Renal cortex interstitium (tissue), 15 donors: ENCODE measurements at places on chromosomes 12 and 14. TPM values are rescaled to one million over a fixed set of nuclear protein-coding genes. Genes with fewer than 3 reads are reported as not detected.

DNA sequence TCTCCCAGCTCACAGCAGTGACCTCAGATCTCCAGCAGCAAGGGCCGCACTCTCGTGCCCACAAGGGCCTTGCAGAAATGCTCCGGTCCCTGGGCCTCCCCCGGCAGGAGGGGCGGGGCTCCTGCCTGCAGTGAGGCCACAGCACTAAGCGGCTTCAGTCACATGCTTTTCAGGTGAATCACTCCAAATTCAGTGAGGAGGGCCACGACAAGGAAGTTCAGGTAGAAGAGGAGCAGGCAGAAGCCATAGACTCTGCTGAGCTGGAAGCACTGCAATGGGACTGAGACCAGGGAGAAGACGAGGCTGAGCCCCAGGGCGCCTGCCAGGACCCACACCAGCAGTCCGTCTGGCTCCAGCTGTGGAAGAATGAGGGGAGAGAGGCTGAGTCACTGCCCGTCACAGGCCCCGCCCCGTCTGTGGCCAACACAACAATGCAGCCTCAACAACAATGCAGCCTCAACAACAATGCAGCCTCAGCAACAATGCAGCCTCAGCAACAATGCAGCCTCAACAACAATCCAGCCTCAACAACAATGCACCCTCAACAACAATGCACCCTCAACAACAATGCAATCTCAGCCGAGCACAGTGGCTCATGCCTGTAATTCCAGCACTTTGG lies 35.2 kb downstream of the SLC8B1 start:
- no peak for DNase-seq

GRCh38 chr12:3352230-3352629 lies 138.8 kb upstream of the PRMT8 start:
- no peak for DNase-seq

- no peak for DNase-seq
Measured at GRCh38 chr12:113185180-113186032, at the start of the genes DDX54 and RITA1. TSS of gene DDX54 (minus strand) at chr12:113185478. CDS start at chr12:113185451, 27 bp downstream. TSS of gene RITA1 (plus strand) at chr12:113185721. CDS start at chr12:113186747, 1,026 bp downstream.

GRCh38 chr12:114500775-114501473 lies 95.0 kb upstream of the TBX5 start:
- no peak for DNase-seq

DNA sequence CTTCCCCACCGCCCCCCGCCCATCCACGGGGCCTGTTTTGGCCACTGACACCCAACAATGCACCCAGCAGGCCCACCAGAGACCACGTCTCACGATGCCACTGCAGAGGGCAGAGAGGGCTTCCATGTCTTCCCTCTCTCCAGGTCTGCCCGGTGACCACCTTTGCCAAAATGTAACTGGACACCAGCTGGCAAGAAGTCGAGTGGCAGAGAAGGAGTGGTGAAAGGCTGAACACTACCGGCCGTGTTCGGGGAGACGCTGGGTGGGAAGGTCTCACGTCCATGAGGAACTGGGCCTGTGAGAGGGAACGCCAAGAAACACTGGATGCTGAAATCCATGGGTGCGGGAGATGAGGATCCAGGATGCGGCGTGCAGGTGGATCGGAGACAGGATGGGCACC lies 308.2 kb downstream of the ADGRD1 start:
- DNase-seq = no peak

GRCh38 chr12:132444957-132445883 lies 44.7 kb upstream of the FBRSL1 start:
- no peak for DNase-seq

DNA sequence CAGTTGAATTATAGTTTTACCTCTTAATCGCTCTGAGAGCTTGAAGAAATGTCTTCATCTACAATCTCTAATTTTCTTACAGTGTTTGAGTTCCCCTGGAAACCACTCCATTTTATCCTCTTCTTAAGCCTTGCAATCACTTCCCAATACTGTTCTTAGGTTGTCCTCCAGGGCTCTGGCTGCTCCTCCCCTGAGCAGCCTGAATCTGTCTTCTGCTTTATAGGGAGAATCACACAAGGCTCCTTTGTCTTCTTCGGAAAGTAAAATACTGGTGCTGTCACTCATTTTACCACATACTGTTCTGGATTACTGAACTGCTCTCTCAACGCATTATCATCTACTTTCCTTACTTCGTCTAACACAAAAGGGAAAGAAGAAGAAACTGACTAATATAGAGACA lies 133.7 kb downstream of the MDGA2 start:
- DNase-seq = no peak

GRCh38 chr14:37932481-37932880 lies 275.2 kb upstream of the SSTR1 start:
- DNase-seq = no peak

- DNase-seq = no peak
Measured at GRCh38 chr14:53458368-53458814, 305.3 kb upstream of the DDHD1 start.

DNA sequence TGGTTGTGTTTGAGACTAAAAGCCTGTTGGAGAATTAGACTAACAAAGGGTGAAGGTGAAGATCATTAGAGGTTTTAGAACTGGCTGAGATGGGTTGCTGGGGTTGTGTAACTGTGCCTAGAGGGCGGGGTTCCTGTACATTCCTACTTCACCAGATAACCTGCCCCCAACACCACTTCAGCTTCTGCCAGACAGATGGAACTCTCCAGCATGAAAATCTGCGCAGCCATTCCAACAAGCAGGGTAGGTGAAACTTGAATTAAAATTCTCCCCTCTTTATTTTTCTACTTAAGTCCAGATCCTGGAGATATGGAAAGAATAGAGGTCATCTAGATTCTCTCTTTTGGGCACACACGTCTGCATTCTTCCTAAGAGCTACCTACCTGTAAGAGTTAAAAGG lies 6.0 kb downstream of the FOXG1 start:
- no peak for DNase-seq

- no peak for DNase-seq
Measured at GRCh38 chr12:42824327-42824726, 234.8 kb upstream of the PRICKLE1 start.

- no peak for DNase-seq
Measured at GRCh38 chr14:73787486-73788316, 63.9 kb upstream of the PTGR2 start.

DNA sequence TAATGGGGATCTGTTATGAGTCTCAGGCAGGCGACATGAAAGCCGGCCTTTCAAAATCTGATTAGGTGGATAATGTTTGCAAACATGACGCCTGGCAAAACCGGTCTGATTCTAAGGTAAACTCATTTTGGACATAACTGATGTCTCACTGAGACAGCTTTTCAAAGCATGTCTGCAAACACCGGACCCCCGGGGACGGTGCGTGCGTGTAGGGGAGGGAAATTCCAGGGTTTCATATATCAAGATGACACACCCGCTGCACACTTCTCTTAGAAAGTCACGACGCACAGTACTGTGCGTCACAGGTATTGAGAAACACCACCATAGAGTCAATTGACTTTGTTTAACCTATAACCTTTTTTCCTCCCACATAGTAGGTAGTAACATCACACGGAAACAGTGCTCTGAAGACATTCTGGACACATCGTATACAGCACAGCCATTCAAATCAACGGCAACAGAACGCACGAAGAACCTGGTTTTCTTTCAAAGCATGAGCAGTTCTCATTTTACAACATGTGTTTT lies 43.9 kb upstream of the TESC start:
- DNase-seq = peak; percentile 39

DNA sequence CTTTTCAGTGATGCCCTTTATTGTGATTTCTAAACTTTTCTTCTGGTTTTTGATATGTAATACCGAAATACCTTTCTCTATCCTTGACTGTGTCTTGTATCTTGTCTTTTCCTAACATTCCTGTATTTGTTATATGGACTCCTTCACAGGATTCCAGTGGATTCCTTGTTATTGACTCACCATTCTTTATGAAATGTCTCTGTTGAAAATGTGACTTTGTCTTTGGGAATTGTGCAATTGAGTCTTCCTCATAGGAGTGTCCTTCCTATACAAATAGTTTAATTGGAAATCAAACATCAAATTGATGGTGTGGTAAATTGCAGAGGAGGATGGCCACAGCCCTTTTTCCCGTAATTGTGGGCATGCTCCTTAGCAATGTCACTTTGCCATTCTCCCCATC lies 296.6 kb upstream of the KITLG start:
- no peak for DNase-seq

- DNase-seq = no peak
Measured at GRCh38 chr14:92513966-92514843, 624 bp downstream of the RIN3 start.

- no peak for DNase-seq
Measured at GRCh38 chr14:31027847-31028246, 1.7 kb upstream of the STRN3 start.

DNA sequence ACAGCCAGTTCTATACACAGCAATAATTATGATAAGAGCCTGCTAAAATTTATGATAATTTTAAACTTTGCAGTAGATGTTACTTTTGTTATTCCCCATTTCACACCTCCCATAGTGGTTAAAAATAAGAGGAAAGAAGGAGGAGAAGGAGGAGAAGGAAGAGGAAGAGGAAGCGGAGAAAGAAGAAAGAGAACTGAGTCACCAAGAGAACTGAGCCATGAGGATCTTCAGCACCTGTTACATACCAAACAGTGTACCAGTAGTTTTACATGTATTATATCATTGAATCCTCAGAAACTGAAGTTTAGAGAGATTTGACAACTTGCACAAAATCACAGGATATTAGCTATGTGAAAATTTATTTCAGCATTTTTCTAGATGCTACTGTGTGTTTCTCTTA lies 3.9 kb downstream of the CD163 start:
- DNase-seq = no peak

GRCh38 chr14:86787717-86788116 lies 1205.3 kb downstream of the GALC start:
- peak; percentile 9 for DNase-seq

GRCh38 chr14:96662116-96662970 lies 134.8 kb upstream of the VRK1 start:
- DNase-seq = peak; percentile 9

DNA sequence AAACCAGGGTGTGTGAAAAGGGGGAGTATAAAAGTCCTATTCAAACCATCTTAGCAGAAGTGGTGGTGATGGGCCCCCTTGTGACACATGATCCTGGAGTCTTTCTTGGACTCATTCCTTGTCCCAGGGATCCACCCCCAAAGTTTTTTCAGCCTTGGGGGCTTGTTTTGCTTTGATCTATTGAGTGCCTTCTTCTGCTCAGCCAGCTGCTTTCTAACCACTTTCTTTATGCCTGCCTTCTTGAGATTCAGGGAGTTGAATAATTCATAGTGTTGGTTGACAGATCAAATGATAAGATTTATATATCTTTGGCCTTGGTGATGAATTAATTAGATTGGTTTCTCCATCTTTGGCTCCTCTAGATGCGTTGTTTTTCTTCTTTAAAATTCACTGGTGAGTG lies 926.7 kb downstream of the DIO2 start:
- no peak for DNase-seq

GRCh38 chr12:129467726-129468125 lies 436.1 kb downstream of the TMEM132D start:
- no peak for DNase-seq

DNA sequence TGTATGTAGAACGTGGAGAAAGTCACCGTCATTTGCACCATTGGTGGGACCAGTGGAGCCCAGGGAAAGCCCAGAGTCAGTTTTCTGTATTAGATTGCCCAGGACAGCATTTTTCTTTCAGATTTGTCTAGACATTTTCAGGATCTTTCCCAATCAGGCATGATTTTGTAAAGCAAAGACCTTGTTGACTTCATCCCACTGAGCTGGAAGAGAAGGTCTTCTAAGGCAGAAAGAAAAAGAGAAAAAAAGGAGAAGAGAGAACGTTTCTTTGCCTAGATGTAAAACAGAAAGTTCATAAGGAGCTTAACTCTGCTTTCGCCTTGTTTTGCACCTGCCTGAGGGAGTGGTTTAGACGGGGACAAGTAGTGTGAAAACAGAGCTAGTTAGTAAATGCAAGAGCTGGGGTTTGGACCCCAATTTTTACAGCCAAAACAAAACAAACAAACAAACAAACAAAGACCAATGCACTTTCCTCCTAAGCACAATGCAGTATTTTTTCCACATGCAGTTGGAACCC lies 273.1 kb downstream of the ZFP36L1 start:
- no peak for DNase-seq

DNA sequence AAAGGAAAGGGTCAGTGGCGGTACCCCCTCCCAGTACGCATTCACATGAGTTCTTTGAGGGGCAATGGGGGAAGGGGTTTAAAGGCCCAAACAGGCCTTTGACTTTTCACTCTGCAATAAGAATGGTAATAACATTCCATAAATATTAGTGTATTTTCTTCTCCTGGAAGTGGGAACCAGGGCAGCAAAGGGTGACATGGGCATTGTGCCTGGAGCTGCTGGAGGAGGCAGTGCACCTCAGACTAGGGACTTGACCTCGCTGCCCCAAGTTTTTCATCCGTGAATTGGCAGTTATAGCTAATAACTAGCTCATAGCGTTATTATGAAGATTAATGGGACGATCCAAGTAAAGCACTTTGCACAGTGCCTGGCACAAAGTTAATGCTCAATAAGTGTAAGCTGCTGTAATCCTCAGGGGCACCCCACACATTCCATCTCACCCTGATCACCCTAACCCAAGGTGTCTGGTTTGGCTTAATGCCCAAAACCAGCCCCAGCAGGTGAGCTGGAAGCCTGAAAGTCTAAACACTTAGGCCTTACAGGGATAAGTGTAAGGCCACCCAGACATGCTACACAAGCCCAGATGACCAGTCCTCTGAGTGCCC lies 2.8 kb upstream of the KCNH3 start:
- DNase-seq = no peak

DNA sequence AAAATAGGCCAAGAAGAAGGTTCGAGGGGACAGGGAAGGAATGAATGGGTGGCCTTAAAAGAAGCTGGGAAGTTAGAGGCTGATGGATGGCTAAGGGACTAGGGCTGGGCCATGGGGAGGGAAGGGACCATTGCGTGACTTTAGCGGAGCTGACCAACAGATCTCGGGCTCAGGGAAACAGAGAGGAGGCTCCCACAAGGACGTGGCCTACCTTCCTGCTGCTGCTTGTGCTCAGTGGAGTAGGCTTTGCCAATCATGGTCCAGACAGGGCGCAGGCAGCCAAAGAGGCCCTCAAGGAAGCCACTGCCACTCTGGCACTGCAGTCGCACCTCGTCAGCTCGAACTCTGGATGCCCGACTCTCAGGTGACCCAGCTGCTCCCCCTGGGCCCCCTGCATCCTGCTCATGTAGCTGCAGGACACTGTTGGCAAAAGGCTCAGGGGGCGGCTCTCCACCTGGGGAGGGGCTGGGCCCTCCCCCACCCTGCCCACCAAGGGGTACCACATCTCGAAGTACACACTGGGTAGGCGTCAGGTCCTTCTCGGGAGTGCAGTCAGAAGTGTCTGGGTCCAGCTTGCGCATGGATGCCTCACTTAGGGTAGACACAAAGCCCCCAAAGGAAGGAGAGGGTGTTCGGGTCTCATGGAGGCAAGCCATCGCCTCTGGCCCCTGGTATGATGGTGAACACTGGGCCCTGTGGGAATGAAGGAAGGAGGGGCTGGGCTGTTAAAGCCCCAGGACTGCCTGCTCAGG lies 12.3 kb downstream of the MAP3K12 start:
- no peak for DNase-seq

GRCh38 chr14:35573911-35574310 lies 39.9 kb downstream of the INSM2 start:
- DNase-seq = no peak

EML1 gene
- 37.2 TPM for polyA plus RNA-seq

PLA2G1B gene
- polyA plus RNA-seq = 0.91 TPM

DNAI7 gene
- polyA plus RNA-seq = 9.0 TPM

NGB gene
- polyA plus RNA-seq = not detected

PRORP gene
- 27.2 TPM for polyA plus RNA-seq

MSI1 gene
- polyA plus RNA-seq = 27.3 TPM

KRT73 gene
- polyA plus RNA-seq = not detected

SLC5A8 gene
- polyA plus RNA-seq = 28.2 TPM

ABCD2 gene
- 0.06 TPM for polyA plus RNA-seq

PGF gene
- 8.2 TPM for polyA plus RNA-seq

KLHDC1 gene
- 5.3 TPM for polyA plus RNA-seq

CD69 gene
- polyA plus RNA-seq = 1.3 TPM

TBX3 gene
- polyA plus RNA-seq = 64.0 TPM

RASAL1 gene
- polyA plus RNA-seq = 27.3 TPM

ARG2 gene
- polyA plus RNA-seq = 19.1 TPM
